ENCODE measurements at places on chromosomes 16 and 17.

DNA sequence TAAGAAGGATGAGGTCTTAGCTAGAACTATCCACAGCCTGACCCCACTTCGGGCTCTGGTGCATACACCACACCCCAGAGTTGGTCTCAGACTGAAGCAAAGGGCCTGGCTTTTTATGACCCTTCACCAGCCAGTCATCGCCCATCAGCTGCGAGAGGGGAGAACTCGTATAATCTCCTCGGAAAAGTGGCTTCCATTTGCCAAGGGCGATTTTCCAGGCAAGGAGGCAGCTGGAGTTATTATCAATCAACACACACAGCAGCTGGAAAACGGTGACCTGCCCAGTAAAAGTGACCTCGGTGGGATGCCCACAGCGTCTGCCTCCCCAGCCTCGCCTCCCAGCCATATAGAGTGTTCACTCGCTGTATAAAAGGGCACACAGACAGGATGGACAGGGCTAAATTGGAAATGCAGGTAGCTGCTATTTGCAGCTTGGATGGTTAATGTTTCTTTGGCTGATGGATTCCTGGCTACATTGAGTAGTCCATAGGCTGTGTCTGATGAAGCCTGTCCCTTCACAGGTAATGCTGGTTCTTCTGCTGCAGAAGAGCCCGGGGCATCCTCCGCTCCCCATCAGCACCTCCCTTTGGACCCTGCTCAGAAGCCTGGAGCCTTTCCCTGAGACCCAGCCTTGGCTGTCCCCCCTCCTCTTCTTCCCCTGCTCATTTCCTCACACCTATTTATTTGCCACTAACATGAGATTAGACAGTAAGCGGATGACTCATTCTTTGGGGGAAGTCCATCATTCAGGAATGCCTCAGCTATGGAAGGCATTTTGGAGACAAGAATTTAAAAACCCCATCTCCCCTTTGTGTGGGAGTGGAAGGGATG is 45.7 kb downstream of the TMEM186 start:
- no peak for DNase-seq

- no peak for DNase-seq
These were observed 7.5 kb downstream of the CCL4 start for GRCh38 chr17:36111068-36111490.

- no peak for DNase-seq
These were observed 37.2 kb upstream of the ENDOV start for GRCh38 chr17:80377798-80378197.

DNA sequence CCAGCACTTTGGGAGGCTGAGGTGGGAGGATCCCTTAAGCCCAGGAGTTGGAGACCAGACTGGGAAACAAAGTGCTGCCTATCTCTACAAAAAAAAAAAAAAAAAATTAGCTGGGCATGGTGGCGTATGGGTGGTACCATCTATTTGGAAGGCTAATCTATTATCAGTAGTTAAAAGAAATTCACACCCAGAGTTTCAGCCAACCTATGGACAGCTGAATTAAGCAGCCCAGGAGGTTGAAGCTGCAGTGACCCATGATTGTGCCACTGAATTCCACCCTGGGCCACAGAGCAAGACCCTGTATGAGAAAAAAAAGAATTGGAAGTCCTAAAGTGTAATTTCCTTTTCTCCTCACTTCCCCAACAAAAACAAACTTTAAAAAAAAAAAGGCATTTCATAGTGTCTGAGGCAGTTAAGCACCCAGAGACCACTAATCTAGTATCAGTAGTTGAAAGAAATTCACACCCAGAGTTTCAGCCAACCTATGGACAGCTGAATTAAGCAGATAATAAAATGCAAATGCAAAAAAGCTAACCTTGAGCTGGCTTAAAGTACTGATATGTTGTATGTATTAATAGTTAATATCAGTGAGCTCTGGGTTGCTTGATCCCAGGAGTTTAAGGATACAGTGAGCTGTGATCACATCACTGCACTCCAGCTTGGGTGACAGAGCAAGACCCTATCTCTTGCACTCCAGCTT is 18.1 kb downstream of the CLTC start:
- DNase-seq, result no peak

DNA sequence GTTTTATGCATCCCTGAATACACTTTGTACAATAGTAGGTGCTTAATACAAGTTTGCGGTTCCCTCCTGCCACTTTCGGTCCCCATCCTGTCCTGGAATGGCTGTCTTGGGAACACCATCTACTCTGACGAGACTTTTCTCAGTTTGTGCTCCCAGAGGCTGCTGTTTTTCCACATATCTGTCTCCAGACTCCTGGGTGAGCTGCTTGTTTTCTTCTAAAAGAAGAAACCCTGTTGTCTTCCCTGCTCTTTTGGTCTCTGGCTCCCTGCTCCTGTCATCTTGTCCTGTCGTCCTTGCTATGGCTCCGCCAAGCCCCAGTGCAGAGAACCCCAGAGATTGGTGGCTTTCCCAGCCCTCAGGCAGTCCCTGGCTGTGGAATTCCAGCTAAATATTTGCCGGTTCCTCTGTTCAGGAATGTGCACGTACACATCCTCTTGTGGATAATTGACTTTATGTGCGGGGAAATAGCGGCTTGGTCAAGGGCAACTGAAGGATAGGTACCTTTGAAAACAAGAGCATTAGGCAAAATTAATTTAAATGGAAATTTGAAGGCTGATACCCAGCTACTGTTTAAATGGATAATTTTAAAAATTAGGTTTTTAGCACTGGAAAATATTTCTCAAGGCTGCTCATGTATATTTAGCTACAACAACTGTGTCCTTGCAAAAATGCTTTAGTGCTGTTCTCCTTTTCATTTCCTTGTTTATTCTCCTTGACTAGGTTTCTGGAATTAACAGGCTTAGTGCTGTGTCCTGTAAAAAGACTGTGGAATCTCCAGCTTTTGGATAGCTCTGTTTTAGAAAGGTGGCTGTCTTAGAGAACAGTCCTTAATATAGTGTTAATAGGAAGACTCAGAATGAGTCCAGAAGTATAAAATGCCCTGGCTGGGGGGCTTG is 50.2 kb upstream of the SLC12A3 start:
- no peak for DNase-seq

DNA sequence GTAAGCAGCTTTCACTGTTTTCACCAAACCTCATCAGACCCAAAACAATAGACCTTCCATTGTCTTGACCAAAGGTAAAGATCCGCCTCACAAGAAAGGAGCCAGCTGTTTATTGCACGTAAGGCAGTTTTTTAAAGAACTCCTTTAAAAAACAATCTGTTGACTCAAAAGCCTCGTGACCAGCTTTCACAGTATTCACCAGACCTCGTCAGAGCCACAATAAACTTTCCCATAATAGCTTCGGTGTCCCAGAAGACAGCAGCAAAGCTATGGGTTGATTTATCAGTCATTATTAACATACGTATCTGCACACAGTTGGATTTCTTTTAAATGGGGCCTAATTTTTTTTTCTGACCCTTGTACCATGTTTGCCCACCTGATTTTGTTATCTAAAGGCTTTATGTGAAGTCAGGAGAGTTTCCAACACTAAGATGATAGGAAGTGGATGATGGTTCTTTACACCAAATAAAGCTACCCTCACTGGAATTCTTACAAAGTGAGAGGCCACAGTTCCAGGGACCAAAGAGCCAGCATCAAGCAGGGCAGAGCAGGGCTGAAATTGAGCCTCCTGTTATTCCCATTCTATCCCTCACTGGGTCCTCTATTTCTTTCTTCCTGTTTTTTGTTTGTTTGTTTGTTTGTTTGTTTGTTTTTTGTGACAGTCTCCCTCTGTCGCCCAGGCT is 17.6 kb upstream of the HELZ start:
- no peak for DNase-seq

- DNase-seq, result no peak
These were observed 17.5 kb upstream of the TFAP4 start for GRCh38 chr16:4290236-4290830.

- no peak for DNase-seq
These were observed 341.6 kb downstream of the SOX9 start for GRCh38 chr17:72462407-72462806.

- no peak for DNase-seq
These were observed 763 bp upstream of the SOX9 start for GRCh38 chr17:72119873-72120641.

GRCh38 chr17:4362141-4362540 is 4.3 kb downstream of the UBE2G1 start:
- no peak for DNase-seq

DNA sequence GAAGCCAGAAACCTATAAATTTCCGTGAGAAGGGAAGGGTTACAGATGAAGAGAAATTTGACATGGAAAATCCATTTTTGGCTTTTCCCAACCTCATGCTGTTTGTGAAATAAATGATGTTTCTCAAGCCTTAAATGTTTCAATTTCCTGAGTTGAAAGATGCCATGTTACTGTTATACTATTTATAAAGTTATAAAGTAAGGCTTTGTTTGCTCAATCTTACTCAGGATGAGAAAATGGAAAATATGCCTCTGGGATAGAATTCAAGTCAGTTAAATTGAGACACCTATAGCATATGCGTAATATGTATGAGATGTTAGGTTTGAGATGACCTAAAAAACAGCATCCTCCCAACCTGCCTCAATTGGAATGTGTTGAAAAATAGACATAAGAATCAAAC is 19.9 kb upstream of the FAM20A start:
- no peak for DNase-seq

GRCh38 chr16:25952983-25953382 is 261.2 kb downstream of the HS3ST4 start:
- no peak for DNase-seq

GRCh38 chr16:75102595-75102994 is 14.0 kb downstream of the LDHD start:
- no peak for DNase-seq

GRCh38 chr17:44966348-44967025 is 1.6 kb downstream of the C1QL1 start:
- no peak for DNase-seq

Measured in NAMALWA (cell line).